ENCODE measurements at places on chromosomes 4 and X.
A peak's percentile ranks its signal among the peaks of the same experiment; 100 is the strongest.

DNA sequence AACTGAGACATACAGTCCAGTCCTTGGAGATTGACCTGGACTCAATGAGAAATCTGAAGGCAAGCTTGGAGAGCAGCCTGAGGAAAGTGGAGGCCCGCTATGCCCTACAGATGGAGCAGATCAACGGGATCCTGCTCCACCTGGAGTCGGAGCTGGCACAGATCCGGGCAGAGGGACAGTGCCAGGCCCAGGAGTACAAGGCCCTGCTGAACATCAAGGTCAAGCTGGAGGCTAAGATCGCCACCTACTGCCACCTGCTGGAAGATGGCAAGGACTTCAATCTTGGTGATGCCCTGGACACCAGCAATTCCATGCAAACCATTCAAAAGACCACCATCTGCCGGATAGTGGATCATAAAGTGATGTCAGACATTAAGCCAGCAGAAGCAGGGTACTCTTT, 20.4 kb upstream of the FRMPD3 start:
- no peak for DNase-seq

GRCh38 chr4:22670956-22671355, 21.8 kb upstream of the GBA3 start:
- no peak for DNase-seq

DNA sequence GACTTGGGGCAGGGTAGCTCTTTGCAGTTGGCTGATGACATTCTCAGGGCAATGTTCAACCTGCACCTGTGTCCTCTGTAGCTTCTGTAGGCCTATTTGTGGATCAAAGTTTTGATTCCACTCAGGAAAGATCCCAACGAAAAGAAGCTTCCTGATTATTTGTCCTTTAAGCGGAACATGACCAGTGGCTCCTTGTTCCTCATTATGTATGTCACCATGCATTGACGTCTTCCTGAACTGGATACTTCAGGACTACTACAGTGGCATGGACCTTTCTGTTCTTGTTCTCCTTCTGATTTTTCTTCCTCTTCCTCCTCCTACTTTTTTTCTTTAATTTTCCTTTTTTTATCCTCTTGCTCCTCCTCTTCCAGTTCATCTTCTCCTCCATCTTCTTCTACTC, 62.4 kb downstream of the NBDY start:
- DNase-seq: no peak

DNA sequence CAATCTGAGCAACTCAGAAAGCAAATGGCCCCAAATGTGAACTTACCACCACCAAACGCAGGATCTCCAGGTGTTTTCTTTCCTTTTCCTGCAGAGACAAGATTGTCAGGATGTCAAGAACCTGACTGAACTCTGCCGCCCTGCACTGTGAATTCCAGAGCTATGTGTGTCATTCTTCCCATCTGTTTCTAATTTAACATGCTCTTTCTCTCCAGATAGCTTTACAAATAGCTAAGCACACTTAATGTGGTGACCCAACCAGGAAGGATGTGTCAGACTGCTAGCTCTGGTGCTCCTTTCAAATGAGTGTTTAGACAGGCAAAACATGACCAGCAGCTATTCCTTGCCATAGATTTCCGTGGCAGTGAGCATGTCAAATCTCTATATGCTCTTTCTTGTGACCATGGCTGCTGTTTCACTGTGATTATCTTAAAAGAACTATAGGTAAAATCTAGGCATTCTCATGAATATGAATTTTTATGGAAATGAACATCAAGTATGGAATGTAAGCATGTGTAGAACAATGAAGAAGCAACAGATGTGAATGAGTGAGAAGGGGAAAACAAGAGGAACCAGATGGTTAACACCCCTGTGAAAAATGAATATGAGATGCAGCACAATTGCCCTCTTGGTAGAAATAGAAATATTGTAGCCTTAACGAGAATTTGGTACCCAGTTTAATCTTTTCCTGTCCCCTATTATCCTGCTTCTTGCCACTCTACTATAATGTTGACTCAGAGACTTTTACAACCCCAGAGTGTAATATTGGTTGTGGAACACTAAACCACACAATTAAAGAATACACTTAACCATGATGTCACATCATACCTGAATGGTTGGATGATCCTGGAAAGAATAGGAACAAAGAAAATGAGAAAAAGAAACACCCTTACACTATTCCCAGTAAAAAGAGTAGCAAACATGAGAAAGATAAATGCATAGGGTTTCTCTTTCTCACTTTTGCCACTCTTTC, 247.8 kb upstream of the DKK2 start:
- DNase-seq: no peak

GRCh38 chr4:86556791-86557415, 37.2 kb upstream of the PTPN13 start:
- no peak for DNase-seq

GRCh38 chrX:112705726-112706125, 26.0 kb upstream of the LHFPL1 start:
- DNase-seq: no peak

GRCh38 chr4:22573198-22573597, 57.3 kb upstream of the ADGRA3 start:
- DNase-seq: no peak

DNA sequence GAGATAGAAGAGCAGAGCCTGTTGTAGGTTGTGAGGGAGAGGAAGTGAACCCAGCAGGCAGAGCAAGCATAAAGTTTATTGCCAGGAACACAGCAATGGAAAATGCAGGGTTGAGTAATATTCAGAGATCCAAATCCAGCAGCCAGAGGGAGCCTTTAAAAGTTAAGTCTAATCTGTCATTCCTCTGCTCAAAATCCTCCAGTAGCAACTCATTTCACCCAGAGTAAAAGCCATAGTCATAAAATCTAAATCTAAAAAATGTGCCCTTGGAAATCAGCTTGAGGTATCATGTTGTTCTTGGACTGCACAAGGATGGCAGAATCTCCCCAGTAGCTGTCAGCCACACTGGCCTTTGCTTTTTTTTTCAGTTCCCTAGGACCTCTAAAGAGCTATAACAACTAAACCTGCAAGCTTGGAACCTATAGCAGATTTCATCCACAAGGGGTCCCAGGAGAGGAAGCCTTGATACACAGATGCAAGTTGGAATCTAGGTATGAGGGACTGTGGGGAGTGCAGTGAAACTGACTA, 62.9 kb upstream of the FRAS1 start:
- DNase-seq: no peak

- no peak for DNase-seq
Measured at GRCh38 chr4:165737309-165737972, 135.6 kb upstream of the TLL1 start.

GRCh38 chrX:149471397-149471796, 33.7 kb downstream of the IDS start:
- DNase-seq: no peak

- DNase-seq: no peak
Measured at GRCh38 chr4:184958923-184959210, 59.4 kb upstream of the HELT start.

DNA sequence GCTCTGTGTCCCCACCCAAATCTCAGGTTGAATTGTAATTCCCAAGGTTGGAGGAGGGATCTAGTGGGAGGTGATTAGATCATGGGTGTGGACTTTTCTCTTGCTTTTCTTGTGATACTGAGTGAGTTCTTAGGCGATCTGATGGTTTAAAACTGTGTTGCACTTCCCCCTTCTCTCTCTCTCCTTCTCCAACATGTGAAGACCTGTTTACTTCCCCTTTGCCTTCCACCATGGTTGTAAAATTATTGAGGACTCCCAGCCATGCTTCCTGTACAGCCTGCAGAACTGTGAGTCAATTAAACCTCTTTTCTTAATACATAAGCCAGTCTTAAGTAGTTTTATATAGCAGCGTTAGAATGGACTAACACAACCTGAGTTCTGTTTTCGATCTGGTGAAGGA, 738.2 kb downstream of the ARAP2 start:
- DNase-seq: no peak

GRCh38 chr4:26308568-26308967, 12.2 kb upstream of the RBPJ start:
- no peak for DNase-seq

GRCh38 chr4:37935026-37935425, 25.2 kb upstream of the PTTG2 start:
- DNase-seq: no peak

- DNase-seq: no peak
Measured at GRCh38 chr4:180372691-180373090, 1870.5 kb upstream of the TENM3 start.

GRCh38 chrX:107758231-107758766, 17.3 kb downstream of the TSC22D3 start:
- DNase-seq: no peak

DNA sequence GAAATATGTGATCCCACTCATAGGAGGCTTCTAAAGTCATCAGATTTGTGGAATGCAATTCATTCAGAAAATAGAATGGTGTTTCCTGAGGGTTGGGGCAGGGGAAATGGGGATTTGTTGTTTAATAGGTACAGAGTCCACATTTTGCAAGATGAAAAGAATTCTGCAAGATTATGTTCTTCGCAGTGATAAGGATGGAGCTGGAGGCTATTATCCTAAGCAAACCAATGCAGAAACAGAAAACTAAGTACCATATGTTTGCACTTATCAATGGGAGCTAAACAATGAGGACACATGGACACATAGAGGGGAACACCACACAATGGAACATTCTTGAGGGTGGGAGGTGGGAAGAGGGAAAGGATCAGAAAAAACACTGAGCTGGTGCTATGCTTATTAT, 144.3 kb upstream of the NLGN4X start:
- DNase-seq: no peak

DNA sequence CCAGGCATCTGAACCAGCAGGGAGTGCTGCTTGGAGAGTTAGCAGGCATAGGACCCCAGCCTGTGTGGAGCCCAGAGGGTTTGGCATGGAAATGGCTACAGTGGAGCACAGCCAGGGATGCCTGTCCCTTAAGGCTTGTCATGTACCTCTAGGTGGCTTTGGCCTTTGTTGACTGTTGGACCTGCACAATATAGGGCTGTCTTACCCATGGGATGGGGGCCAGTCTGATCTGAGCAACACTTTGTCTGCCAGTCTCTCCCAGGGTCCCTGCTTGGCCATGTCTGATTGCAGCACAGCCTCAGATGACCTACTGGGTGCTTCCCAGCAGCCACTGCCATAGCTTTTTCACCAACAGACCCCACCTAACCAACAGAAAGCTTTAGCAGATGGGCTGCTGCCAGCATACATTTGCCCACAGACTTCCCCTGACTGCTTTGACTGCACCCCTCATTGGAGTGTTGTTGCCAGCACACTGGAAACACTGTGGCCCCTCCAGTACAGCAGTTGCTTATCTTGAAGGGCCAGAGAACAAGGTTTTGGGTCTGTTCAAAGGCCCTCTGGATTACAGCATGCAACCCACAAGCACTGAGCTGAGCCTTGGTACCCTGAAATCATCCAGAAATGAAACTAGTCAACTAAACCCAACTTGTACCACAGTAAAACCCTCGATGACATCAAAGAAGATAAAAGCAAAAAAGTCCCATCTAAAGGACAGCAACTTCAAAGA, 22.1 kb downstream of the ANAPC10 start:
- DNase-seq: no peak

GRCh38 chrX:15384304-15384703, at the start of gene VEGFD:
Gene VEGFD (minus strand): TSS chrX:15384413. CDS start chrX:15383946, 467 bp downstream.
- no peak for DNase-seq

DNA sequence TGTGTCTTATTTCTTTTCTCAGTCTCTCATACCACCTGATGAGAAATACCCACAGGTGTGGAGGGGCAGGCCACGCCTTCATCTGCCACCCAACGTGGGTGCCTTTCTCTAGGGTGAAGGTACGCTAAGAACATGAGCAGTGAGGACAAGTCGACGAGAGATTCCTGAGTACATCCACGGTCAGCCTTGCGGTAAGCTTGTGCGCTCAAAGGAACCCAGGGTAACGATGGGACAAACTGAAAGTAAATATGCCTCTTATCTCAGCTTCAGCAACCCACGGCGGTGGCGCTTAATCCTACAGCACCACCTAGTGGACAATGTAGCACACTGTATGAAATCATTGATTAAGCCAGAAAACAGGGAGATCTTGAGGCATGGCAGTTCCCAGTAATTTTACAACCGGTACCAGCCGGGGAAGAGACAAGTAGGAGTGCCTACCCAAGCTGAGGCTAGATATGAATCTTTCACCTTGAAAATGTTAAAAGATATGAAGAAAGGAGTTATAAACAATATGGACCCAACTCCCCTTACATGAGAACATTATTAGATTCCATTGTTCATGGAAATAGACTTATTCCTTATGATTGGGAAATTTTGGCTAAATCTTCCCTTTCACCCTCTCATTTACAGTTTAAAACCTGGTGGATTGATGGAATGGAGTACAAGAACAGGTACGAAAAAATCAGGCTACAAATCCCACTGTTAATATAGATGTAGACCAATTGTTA, 63.0 kb downstream of the ZNF732 start:
- DNase-seq: peak; percentile 89

DNA sequence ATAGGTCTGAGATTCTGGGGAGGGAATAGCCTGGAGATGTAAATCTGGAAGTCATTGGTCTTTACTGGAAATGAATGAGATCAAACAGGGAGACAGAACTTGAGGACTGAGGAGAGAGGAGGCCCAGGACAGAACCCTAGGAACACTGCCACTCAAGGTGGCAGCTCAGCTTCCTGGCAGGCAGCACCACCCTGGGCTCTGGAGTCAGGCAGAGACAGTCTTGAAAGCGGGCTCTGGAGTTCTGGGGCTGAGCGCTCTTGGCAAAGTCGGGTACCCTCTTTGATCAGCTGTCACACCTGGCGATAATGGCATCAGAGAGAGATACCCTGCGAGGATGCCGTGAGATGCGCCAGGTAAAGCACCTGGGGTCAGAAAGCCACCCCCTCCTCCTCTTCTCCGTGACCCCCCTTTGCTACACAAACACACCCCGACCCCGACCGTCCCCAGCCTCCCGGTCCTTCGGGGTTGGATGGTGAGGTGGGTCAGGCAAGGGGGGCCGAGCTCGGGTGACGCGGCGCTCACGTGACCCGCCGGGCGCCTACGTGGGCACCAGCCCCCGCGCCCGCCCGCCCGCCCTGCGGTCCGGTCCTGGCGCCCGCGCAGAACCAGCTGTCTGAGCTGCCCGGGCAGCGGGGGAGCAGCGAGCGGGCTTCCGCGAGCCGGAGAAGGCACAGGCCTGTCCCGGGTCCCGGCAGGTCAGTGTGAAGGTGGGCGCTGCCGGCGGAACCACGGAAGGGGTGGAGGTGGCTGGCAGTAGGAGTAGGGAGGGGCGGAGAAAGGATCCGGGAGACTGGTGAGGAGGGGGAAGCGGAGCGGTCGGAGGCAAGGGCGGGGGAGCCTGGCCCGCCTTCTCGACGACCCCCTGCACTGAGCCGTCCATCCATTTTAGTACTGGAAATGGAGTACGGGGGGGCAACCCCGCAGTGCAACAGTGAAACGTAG, at the start of gene TCEAL3:
TSS of gene TCEAL3 (plus strand) at position 600 of the 942 bp plus-strand sequence. CDS start 1,102 bp downstream, outside the sequence.
- peak; percentile 85 for DNase-seq

Measured in spleen (tissue), 13 donors.